Lower leg skin (tissue), 4 donors: ENCODE measurements at places on chromosomes 2 and 18. TPM values are rescaled to one million over a fixed set of nuclear protein-coding genes. Genes with fewer than 3 reads are reported as not detected.

TEKT4 gene
- total RNA-seq: not detected

IL36A gene
- not detected for total RNA-seq

RND3 gene
- 35.5 TPM for total RNA-seq

CHRND gene
- total RNA-seq: not detected

SCYGR4 gene
- total RNA-seq: not detected

PFN4 gene
- 0.65 TPM for total RNA-seq

OSR1 gene
- total RNA-seq: 10.6 TPM

CFAP210 gene
- total RNA-seq: not detected
